ENCODE measurements at places on chromosomes 4 and X.

- no peak for DNase-seq
Measured at GRCh38 chrX:118189000-118189399, 72.4 kb upstream of the KLHL13 start.

DNA sequence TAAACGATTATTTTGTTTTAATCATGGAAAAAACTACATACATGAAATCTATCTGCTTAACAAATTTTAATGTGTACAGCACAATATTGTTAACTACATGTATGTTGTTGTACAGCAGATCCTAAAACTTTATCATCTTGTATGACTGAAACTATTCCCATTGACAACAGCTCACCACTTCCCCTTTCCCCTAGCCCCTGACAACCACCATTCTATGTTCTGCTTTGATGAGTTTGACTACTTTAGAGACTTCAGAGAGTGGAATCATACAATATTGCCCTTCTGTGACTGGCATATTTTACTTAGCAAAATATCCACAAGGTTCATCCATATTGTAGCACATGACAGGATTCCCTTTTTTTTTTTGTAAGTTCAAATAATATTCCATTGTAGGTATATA is 185.9 kb downstream of the CFAP299 start:
- DNase-seq = no peak

DNA sequence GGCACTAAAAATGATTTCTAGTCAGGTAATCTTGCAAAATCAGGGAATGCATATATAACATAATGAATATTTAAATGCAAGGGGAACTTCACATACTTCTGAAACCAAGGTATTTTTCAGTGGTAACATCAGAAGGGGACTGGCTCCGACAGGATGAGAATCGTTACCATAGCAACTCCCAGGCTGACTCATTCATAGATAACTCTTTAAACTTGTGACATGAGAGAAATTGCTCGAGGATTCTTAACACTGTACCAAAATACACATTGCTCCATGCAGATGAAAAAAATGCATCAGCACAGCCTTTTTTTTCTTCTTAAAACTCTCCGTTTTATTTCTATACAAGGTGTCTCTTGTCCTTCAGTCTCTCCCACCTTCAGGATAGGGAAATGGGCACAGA is 114.3 kb downstream of the GABRB1 start:
- DNase-seq = no peak

DNA sequence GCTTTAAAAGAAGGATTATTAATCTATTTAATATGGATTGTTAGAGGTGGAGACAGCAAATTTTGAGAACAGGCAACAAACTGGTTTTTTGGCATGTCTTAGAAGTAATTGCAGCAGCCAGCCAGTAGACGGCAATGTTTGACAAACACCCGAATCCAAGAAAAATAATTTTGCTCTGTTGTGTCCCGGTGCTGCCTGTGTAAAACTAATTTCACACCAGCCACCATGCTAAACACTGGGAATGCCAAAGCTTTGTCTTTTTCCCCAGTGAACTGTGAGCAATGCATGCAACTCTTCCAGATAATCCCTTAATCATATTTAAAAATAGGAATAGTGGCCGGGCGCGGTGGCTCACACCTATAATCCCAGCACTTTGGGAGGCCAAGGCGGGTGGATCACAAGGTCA is 25.9 kb downstream of the SMIM31 start:
- DNase-seq = no peak

GRCh38 chr4:5052204-5052702 is 973 bp downstream of the STK32B start:
- no peak for DNase-seq

DNA sequence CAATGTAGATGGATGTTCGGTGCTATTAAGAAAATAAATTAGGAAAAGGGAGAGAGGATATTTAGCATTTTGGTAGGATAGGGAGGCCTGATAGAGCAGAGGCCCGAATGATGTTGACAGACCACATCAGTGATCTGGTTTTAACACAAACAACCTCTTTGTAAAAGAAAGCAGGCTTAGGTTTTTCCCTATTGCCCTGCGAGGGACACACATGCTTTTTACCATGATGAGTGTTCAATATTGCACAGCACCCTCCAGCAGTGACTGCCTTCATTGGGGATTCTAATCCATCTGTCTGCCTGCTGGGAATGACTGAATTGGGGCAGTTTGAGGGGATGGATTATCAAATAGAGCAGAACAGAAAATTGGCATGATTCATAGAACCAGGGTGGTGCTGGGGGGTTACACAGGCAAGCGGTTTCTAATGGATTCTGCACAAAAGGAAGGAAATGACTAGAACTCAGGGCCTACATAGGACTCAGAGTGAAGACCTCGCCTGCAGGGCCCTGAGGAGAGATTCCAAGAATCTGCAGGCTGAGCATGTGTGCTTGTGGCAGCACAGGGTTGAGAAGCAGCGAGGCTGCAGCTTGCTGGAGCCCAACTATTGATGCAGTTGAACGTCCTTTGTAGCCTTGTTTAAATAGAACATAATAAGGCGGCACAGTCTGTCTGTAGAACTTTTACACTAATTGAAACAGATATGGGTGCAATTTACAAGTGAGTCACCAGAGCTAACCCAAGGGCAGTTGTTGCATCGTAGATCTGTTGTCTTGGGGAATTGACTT is 58.0 kb downstream of the RHOH start:
- no peak for DNase-seq

DNA sequence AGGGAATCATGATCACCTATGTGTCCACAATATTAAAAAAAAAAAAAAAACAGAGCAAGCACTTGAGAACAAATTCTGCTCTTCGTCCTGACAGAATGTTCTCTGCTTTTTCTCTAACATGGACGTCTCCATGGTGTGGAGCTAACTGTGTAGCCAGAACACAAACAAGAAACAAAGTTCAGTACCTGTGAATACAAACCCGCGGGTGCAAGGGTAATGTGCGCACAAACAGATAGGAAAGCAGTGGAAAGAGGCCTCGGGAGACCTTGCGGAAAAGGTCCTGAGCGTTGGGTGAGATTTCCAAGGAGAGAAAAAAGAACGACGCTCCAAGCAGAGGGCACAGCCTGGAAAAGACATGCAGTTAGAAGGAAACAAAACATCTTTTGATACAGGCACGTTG is 92.0 kb upstream of the TBL1X start:
- no peak for DNase-seq

DNA sequence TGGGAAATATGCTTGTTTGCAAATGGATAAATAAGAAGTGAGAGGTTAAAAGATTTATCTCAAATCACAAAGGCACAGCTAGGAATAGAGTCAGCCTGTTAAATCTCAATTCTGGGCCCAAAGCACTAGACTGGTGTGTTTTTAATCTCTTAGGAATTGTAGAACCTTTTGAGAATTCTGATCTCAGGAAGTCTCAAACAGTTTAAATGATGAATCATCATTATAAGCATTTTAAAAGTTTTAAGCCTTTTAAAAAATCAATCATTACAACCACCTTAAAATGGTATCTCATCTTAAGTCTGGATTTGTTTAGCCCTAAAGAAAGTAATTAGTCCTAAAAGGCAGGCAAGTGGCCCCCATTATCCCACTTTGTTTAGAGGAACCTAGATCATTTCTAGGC is 17.8 kb downstream of the DGKK start:
- no peak for DNase-seq

DNA sequence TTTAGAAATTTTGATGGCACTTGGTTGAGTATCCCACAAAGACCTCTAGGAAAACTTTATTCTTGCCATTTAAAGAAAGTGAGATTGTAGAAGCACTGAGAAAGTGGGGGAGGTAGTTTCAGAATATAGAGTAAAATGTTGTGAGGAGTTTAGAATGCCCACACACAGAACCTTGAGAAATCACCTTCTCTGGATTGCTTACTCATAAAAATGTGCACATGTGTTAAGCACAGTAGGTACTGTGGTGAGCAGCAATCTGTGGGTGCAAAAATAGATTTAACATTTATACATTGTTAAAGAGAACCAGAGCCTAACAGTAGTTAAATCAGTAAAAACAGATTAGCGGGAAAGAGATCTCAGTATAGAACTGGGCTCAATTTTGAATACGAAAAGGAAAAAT is 201.2 kb upstream of the NWD2 start:
- no peak for DNase-seq

Data from cerebellar nuclear complex (tissue), 1 donor.